ENCODE measurements at places on chromosomes 6 and 20. TPM values are rescaled to one million over a fixed set of nuclear protein-coding genes. Genes with fewer than 3 reads are reported as not detected.

The TENT5A gene
- 0.64 TPM for polyA plus RNA-seq

The EDN3 gene
- polyA plus RNA-seq = not detected

The HS3ST5 gene
- polyA plus RNA-seq = not detected

The PDYN gene
- 17.3 TPM for polyA plus RNA-seq

The HDGFL1 gene
- not detected for polyA plus RNA-seq

The NFKBIE gene
- polyA plus RNA-seq = 15.1 TPM

The DNAH8 gene
- polyA plus RNA-seq = 0.07 TPM

The ISM1 gene
- not detected for polyA plus RNA-seq

The BMP7 gene
- polyA plus RNA-seq = 3.6 TPM

Data from neural cell (in vitro differentiated cells).